Neural crest cell (in vitro differentiated cells): ENCODE measurements at places on chromosomes 1 and 21. TPM values are rescaled to one million over a fixed set of nuclear protein-coding genes. Genes with fewer than 3 reads are reported as not detected.

DNA sequence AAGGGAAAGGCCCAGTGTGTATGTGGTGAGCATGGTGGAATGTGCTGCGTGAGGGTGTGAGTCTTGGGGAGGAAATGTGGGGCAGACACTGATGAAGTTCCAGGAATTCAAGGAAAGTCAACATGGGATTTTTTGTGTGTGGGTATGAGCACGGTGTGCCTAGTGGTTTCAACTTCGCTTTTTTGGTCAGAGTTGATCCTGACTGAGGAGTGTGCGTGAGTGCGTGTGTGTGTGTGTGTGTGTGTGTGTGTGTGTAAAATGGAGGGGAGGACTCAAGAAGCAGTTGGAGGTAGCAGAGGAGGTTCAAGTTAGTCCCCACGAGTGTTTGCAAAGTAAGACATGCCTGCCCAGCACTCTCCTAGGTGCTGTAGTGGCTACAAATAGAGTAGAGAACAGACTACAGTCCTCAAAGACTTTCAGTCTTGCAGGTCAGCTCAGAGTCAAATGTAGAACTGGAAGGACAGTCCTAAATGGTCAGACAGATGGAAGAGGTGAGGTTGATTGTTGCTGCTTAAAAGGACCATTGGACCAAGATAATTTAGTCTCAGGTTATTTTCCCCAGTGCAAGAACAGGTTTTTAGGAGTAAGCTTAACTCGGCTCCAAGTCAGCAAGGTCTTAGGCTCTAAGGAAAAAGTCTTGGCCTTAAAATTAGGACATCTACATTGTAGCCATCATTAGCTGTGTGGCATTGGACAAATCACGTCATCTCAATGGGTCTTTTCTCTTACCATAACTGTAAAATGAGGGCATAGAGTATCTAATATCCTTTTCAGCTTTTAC lies 25.0 kb downstream of the SLAMF1 start:
- no peak for DNase-seq

GRCh38 chr1:68293122-68293521 lies 60.8 kb upstream of the WLS start:
- DNase-seq: no peak

GRCh38 chr1:34625521-34626015 lies 129.3 kb upstream of the GJB5 start:
- DNase-seq: no peak

DNA sequence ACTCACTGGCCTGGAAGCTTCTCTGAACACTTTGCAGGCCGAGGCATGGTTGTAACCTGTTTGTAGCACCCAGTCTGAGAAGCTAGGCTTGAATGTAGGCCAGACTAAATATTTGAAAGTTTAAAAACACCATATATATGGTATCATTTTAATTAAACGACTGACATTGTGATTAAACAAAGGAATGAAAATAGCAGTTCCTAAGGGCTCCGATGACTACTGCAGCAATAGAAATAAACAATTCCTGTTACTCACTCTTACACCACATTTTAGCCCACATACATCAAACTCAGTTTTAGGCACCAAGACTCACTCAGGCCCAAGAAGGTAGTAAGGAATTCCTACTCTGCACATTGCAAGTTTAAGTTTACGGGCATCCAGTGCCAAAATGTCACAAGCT lies 281.2 kb downstream of the AKT3 start:
- DNase-seq: no peak

DNA sequence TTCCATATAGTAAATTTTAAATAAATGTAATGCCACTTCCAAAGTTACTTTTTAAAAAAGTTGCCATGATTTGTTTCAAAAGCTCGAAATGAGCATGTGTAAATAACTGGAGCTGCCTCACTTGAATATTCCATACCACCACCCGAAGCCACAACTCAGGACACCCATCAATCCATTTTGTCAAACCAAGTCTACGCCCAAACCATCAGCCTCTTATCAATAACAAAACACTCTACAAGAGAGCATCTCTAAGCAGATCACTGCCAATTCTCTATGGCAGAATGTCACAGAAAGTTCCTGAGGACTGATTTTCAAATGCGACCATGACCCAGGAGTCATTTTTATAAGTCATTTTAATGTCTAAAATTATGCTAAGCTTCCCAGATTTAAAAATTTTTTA lies 4.5 kb downstream of the HNRNPR start:
- no peak for DNase-seq

Gene KRTAP12-2
- total RNA-seq: not detected in 2 replicates
